Activated B cell treated with CpG ODN at 0.5 μM for 24 hours (primary cell): ENCODE measurements at places on chromosomes 16 and 17. TPM values are rescaled to one million over a fixed set of nuclear protein-coding genes. Genes with fewer than 3 reads are reported as not detected.

The CMC2 gene
- total RNA-seq = 18.1 and 22.3 TPM in 2 replicates

- H3K36me3 ChIP-seq = peaks cover 26% of the 10 kb centered on the region
- H3K27me3 ChIP-seq = no peaks in the 10 kb centered on the region
- no peak for DNase-seq
- no peak overlapping the region for H3K4me3 ChIP-seq
- peaks cover 25% of the 10 kb centered on the region for H3K4me1 ChIP-seq
- no peak overlapping the region for H3K27ac ChIP-seq
Measured at GRCh38 chr16:3640632-3641501, 13.6 kb upstream of the DNASE1 start.

DNA sequence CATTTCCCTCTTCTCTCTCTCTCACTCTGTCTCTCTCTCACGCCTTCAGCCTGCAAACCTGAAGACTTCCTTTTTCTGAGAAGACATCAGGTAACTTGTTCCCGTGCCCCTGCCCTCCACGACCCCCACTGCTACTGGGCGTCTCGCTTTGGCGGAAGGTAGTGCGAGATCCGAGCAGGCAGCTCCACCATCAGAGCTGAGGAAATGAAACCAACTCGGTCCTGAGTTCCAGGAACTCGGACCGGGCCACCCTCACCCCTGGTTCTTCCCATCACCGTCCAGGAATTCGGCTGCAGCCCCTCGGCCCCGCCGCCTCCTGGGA, 585 bp downstream of the MLKL start:
- H3K27ac ChIP-seq = peak overlapping the region; percentile 96
- no peaks in the 10 kb centered on the region for H3K27me3 ChIP-seq
- H3K4me1 ChIP-seq = peaks cover 55% of the 10 kb centered on the region
- no peak for DNase-seq

GRCh38 chr16:83925095-83925905, 26.4 kb downstream of the MLYCD start:
- peaks cover 34% of the 10 kb centered on the region for H3K36me3 ChIP-seq
- H3K4me3 ChIP-seq = no peak overlapping the region
- no peak for DNase-seq
- peaks cover 5% of the 10 kb centered on the region for H3K4me1 ChIP-seq

DNA sequence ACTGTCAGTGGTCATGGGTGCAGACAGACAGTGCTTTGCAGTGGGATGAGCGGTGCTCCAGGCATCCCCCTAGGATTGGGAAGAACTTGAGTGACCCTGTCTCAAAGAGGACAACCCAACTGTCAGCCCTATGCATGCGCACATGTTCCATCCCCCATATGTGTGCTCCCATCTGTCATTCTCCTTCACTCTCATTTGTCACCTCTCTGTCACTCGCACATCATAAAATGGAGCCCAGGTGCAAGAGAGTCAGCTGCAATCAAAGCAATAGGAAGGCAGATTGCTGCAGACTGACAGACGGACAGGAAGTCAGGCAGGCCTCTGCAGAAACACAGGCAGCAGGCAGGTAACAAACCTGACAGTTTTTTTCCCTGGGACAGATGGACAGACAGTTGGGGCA, 101.8 kb upstream of the CCL1 start:
- no peak for DNase-seq
- no peak overlapping the region for H3K4me3 ChIP-seq
- no peaks in the 10 kb centered on the region for H3K4me1 ChIP-seq
- no peak overlapping the region for H3K27ac ChIP-seq
- peaks cover 10% of the 10 kb centered on the region for H3K27me3 ChIP-seq

DNA sequence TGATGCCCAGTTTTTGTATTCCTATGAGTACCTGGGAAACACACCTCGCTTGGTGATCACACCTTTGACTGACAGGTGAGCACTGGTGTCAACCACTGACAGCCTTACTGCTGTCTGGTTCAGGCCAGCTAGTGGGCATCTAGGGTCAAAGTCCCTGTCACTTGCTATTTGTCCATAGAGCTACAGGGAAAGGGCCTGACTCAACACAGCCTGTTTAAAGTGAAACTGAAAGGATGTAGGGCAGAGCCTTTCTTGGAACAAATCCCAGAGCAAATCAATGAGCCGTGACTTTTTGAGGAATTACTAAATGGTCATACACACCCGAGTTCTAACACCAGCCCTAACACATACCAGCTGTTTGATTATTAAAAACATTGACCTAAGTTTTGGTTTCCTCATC, 106.8 kb downstream of the DNAH9 start:
- H3K4me1 ChIP-seq = no peaks in the 10 kb centered on the region
- H3K36me3 ChIP-seq = no peaks in the 10 kb centered on the region
- no peaks in the 10 kb centered on the region for H3K27me3 ChIP-seq
- no peak for DNase-seq
- H3K27ac ChIP-seq = no peak overlapping the region
